ENCODE measurements at places on chromosomes 1 and 21. TPM values are rescaled to one million over a fixed set of nuclear protein-coding genes. Genes with fewer than 3 reads are reported as not detected.

Gene DTL
- not detected for total RNA-seq

- H3K27me3 ChIP-seq: peaks cover 100% of the 10 kb centered on the region
- no peak for ATAC-seq
- H3K4me1 ChIP-seq: peaks cover 31% of the 10 kb centered on the region
- H3K4me3 ChIP-seq: no peak overlapping the region
These were observed 1.2 kb downstream of the OLIG2 start for GRCh38 chr21:33026878-33027400.

GRCh38 chr1:156129687-156130577, 15.4 kb downstream of the LMNA start:
- H3K27ac ChIP-seq: peak overlapping the region; percentile 99
- no peaks in the 10 kb centered on the region for H3K27me3 ChIP-seq
- H3K36me3 ChIP-seq: peaks cover 46% of the 10 kb centered on the region
- ATAC-seq: peak; percentile 73
- H3K4me1 ChIP-seq: peaks cover 57% of the 10 kb centered on the region

DNA sequence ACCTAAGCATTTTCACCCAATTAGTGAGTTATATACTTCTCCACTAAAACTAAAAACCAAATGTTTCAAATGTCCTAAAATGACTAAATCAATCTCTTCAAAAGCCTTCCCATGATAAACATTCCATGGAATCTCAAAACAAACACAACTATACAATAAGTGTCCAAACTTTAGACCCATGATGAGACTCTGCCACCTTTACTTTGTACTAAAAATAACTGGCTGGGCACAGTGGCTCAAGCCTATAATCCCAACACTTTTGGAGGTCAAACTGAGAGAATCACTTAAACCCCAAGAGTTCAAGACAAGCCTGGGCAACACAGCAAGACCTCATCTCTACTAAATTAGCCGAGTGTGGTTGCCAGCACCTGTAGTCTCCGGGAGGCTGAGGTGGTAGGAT, 87.4 kb downstream of the EIF4G3 start:
- no peak for ATAC-seq
- no peaks in the 10 kb centered on the region for H3K27me3 ChIP-seq
- H3K4me3 ChIP-seq: no peak overlapping the region
- peaks cover 11% of the 10 kb centered on the region for H3K4me1 ChIP-seq
- H3K27ac ChIP-seq: no peak overlapping the region
- peaks cover 21% of the 10 kb centered on the region for H3K36me3 ChIP-seq

- no peak overlapping the region for H3K4me3 ChIP-seq
- no peak overlapping the region for H3K27ac ChIP-seq
- no peaks in the 10 kb centered on the region for H3K36me3 ChIP-seq
- no peak for ATAC-seq
- H3K27me3 ChIP-seq: no peaks in the 10 kb centered on the region
These were observed 64.9 kb upstream of the BARHL2 start for GRCh38 chr1:90782046-90782445.

- no peaks in the 10 kb centered on the region for H3K27me3 ChIP-seq
- H3K27ac ChIP-seq: no peak overlapping the region
- ATAC-seq: no peak
These were observed 25.7 kb downstream of the DIO1 start for GRCh38 chr1:53919675-53920066.

Measured in gastroesophageal sphincter (tissue), 4 donors.